ENCODE measurements at places on chromosomes 2 and 18.

- peaks cover 48% of the 10 kb centered on the region for H3K4me1 ChIP-seq
- H3K36me3 ChIP-seq = peaks cover 23% of the 10 kb centered on the region
- ATAC-seq = no peak
Measured at GRCh38 chr2:237972211-237972610, 5.4 kb downstream of the UBE2F start.

GRCh38 chr2:170313347-170313991 lies 135.5 kb downstream of the MYO3B start:
- H3K4me1 ChIP-seq = no peaks in the 10 kb centered on the region
- peaks cover 30% of the 10 kb centered on the region for H3K27me3 ChIP-seq
- peak; percentile 16 for ATAC-seq
- no peaks in the 10 kb centered on the region for H3K36me3 ChIP-seq

GRCh38 chr2:42495234-42495581 lies 1.4 kb upstream of the KCNG3 start:
- peaks cover 7% of the 10 kb centered on the region for H3K4me1 ChIP-seq
- peaks cover 7% of the 10 kb centered on the region for H3K27me3 ChIP-seq
- no peak for ATAC-seq
- H3K27ac ChIP-seq = peak overlapping the region; percentile 40
- H3K36me3 ChIP-seq = no peaks in the 10 kb centered on the region
- peak overlapping the region; percentile 89 for H3K4me3 ChIP-seq

DNA sequence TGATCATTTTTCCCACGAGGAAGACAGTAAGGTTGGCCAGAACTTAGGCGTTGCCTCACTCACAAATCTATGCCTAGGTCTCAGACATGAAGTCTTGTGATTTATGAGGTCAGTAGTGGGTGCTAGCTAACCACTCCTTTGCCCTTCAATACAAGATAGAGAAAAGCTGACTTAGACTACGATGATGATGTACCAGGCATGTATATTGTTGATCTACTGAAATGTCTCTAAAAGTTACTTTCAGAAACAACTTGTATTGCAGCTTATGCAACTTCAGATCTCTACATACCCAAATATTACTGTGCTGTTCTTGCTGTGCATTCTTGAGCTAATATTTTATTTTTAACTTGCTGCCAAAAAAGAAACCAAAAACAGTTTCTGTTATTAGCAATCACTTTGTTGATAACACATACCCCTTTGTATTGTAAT lies 30.6 kb downstream of the MAPRE2 start:
- peak; percentile 39 for ATAC-seq
- H3K4me3 ChIP-seq = no peak overlapping the region
- peaks cover 34% of the 10 kb centered on the region for H3K4me1 ChIP-seq
- peak overlapping the region; percentile 66 for H3K27ac ChIP-seq

DNA sequence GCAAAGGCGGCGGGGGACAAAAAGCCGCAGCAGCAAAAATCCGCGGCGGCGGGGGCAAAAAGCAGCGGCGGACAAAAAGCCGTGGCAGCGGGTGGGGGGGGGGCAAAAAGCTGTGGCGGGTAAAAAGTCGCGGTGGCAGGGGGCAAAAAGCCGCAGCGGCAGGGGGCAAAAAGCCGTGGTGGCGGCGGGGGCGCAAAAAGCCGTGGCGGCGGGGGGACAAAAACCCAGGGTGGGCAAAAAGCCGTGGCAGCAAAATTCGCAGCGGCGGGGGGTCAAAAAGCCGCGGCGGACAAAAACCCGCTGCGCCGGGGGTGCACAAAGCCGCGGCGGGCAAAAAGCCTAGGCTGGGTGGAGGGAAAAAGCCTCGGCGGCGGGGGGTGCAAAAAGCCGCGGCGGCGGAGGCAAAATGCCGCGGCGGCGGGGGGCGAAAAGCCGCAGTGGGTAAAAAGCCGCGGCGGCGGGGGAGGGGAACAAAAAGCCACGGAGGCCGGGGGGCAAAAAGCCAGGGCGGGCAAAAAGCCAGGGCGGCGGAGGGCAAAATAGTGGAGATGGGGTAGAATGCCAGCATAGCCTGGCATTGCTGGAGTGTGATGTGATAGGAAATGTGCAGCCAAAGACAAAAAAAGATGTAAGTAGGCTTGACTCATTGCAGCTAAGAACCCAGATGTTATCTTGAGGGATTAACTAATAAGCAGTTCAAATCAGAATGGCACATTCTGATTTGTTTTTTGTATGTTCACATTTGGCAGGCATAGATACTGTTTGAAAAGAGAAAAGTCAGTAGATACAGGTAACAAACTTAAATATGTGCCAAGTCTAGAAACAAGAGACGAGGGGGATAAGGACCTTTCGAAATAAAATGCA lies 1076.3 kb downstream of the RPIA start:
- no peak for ATAC-seq
- H3K36me3 ChIP-seq = no peaks in the 10 kb centered on the region
- H3K27ac ChIP-seq = no peak overlapping the region
- H3K4me3 ChIP-seq = no peak overlapping the region

DNA sequence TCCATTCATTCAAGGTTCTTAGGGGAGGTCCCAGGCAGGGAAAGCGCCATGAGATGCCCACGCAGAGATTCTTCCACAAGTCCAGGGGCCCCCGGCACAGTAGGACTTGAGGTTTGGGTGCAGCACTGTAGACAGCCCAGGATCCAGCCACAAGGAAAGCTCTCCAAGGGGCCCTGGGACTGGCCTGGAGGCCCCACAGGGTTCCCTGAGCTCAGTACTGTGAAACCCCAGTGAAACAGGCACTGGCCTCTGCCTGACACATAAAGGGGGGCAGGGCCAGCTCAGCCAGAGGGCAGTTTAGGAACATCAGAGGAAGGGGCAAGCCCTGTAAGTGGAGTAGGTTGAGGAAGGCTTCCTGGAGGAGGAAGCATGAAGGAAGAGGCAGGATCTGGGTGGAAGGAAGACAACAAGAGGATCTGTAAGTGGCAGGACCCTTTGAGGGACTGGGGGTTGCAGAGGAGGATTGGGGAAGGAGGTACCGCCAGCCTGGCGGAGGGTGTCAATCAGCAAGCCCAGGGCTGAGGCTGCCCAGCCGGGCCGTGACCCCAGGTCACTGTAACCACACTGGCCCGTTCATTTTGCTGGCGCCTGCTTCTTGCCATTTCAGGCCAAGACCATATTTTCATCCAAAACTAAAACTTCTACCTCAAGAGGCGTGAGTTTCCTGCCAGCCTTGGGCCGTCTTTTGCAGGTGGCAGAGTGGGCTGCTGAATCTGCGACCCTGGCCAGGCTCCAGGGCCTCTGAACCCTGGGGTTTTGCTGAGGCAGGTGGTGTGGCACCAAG lies 175.2 kb downstream of the SMAD7 start:
- H3K4me3 ChIP-seq = no peak overlapping the region
- no peak overlapping the region for H3K27ac ChIP-seq
- H3K36me3 ChIP-seq = peaks cover 10% of the 10 kb centered on the region
- peaks cover 8% of the 10 kb centered on the region for H3K27me3 ChIP-seq
- H3K4me1 ChIP-seq = peaks cover 28% of the 10 kb centered on the region

GRCh38 chr2:85840091-85840490 lies 48.7 kb downstream of the ST3GAL5 start:
- peaks cover 28% of the 10 kb centered on the region for H3K4me1 ChIP-seq
- ATAC-seq = peak; percentile 89
- H3K27ac ChIP-seq = peak overlapping the region; percentile 38
- H3K4me3 ChIP-seq = no peak overlapping the region
- H3K36me3 ChIP-seq = peaks cover 70% of the 10 kb centered on the region
- H3K27me3 ChIP-seq = no peaks in the 10 kb centered on the region

GRCh38 chr2:111898703-111899514 lies 502 bp downstream of the MERTK start:
- peak; percentile 21 for ATAC-seq
- peaks cover 54% of the 10 kb centered on the region for H3K27me3 ChIP-seq
- peak overlapping the region; percentile 73 for H3K4me3 ChIP-seq
- H3K36me3 ChIP-seq = no peaks in the 10 kb centered on the region
- H3K27ac ChIP-seq = no peak overlapping the region

DNA sequence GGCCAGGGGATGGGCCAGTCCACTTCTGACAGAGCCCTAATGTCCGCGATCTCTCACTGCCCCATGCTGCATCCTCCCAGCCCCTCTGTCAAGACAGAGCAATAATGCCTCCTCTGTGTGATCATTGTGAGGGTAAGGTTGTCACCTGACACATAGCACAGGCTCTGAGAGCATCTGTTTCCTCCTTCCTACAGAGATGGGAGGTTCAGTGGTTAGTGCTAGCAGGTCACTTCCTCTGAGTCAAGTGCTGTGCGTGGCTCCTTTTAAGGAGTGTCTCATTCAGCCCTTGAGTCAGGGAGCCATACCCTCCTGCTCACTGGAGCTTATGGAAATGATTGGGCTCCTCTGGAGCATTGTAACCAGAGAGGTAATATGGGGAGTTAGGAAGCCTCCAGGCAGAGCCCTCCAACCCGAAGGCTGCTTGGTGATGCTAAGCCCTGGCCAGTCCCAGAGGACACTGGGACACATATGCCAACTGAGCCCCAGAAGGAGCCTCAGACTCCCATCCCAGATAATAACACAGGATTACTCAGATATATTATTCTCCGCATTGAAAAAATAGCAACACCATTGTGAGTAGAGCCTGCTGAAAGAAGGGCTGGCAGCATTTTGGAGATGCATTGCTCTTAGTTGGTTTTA lies 189.0 kb downstream of the GALNT1 start:
- H3K27ac ChIP-seq = no peak overlapping the region
- ATAC-seq = peak; percentile 68
- H3K36me3 ChIP-seq = no peaks in the 10 kb centered on the region
- H3K27me3 ChIP-seq = no peaks in the 10 kb centered on the region
- H3K4me3 ChIP-seq = no peak overlapping the region
- H3K4me1 ChIP-seq = peaks cover 7% of the 10 kb centered on the region

- no peaks in the 10 kb centered on the region for H3K27me3 ChIP-seq
- no peaks in the 10 kb centered on the region for H3K4me1 ChIP-seq
- H3K4me3 ChIP-seq = no peak overlapping the region
Measured at GRCh38 chr18:33696332-33697162, 118.5 kb downstream of the ASXL3 start.

DNA sequence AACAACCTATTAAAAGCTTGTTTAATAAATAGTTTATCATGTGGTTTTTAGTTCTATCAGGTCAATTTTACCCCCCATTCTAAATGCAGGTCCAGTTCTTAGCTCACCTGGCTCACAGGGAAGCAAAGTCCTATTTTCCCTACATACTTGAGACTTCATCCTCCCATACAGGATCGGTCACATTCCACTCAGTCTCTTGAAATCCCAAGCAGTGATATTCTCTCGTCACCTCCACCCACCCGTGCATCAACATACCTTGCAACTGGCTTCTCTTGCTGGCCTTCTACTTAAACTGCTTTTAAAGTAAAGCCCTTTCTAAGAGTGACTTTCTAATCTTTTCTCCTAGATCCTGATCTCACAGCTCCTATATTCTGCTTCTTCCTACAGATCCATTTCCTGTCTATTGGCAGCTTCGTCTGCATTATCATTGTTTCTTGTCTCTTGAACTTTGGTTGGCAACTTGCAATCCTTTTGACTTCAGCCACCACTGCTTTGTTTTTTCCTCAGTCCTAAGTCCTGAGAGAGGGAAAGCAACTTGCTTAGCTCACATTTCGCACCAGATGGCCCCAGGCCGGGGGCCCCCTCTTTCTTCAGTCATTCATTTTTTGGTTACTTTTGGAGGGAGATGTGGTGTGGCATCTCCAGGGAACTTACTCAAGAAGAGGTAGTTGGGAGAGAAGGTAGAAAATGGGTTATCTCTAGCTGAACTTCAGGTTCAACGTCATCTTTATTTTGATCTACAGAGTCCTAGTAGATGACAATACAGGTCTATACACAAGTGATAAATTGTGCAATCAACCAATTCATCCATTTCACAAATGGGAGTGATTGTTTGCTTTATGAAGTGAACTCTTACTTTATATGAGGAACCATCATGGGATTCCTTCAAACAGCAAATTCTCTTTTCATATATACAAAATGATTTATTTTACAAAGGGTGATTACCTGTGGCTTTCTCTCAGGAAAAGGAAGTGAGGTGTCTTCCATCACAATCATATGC lies 23.9 kb upstream of the NCOA1 start:
- no peak overlapping the region for H3K27ac ChIP-seq
- peaks cover 16% of the 10 kb centered on the region for H3K27me3 ChIP-seq
- no peaks in the 10 kb centered on the region for H3K36me3 ChIP-seq
- no peak for ATAC-seq
- peaks cover 6% of the 10 kb centered on the region for H3K4me1 ChIP-seq

DNA sequence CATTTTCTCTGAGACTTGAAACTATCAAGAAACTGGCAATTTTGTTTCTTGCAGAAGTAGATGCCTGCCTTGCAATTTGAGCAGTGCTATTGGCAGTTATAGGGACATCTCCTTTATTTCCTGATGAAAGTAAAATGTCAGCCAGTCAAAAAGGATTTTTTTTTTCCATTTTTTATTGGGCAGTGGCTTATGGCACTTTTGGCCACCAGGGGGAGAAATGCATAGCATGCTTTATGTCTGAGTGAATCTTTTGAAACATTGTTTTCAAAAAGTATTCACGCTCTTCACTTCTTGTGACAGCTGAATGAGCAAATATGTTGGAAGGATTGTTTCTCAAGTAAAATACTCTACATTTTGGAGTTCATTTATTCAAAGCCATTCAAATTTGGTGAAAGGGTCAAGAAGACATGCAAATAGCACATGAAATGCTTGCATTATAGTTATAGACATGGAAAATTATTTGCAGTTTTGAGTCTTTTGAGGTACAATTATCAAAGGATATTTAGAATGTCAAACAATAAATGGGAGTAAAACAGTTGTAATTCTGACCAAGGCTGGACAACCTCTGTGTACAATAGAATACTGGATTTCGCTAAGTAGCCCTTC lies 491.0 kb downstream of the CDH2 start:
- no peak for ATAC-seq
- H3K27ac ChIP-seq = no peak overlapping the region
- no peaks in the 10 kb centered on the region for H3K36me3 ChIP-seq
- no peak overlapping the region for H3K4me3 ChIP-seq
- no peaks in the 10 kb centered on the region for H3K27me3 ChIP-seq
- H3K4me1 ChIP-seq = no peaks in the 10 kb centered on the region

DNA sequence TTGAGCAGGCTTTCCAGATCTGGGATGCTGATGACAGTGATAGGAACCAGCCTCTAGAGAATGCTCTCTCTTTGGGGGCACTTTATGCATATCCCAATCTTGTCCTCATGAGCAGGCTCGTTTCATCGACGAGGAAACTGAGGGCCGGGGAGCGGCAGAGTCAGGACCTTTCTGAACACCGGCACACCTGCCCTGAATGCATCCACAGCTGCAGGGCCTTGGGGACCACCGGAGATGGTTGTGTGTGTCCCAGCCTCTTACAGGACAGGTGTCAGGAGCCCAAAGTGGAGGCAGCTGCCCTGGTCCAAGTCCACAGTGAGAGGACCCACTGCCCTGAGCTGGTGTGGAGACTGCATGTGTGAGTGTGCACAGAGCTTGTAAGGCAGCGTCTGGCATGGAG lies 47.6 kb upstream of the FAHD2A start:
- no peaks in the 10 kb centered on the region for H3K36me3 ChIP-seq
- H3K27ac ChIP-seq = no peak overlapping the region
- ATAC-seq = no peak
- H3K4me1 ChIP-seq = no peaks in the 10 kb centered on the region
- H3K4me3 ChIP-seq = no peak overlapping the region
- H3K27me3 ChIP-seq = peaks cover 19% of the 10 kb centered on the region

- H3K27ac ChIP-seq = no peak overlapping the region
- H3K4me3 ChIP-seq = peak overlapping the region; percentile 96
- peaks cover 31% of the 10 kb centered on the region for H3K4me1 ChIP-seq
- H3K36me3 ChIP-seq = peaks cover 12% of the 10 kb centered on the region
- no peak for ATAC-seq
Measured at GRCh38 chr2:183125659-183126341, 1.6 kb downstream of the NUP35 start.

- no peak overlapping the region for H3K4me3 ChIP-seq
- no peaks in the 10 kb centered on the region for H3K27me3 ChIP-seq
- H3K36me3 ChIP-seq = no peaks in the 10 kb centered on the region
- H3K4me1 ChIP-seq = no peaks in the 10 kb centered on the region
Measured at GRCh38 chr2:208135794-208136715, 6.4 kb upstream of the CRYGC start.

- no peak for ATAC-seq
- no peak overlapping the region for H3K4me3 ChIP-seq
- H3K36me3 ChIP-seq = no peaks in the 10 kb centered on the region
- no peaks in the 10 kb centered on the region for H3K4me1 ChIP-seq
Measured at GRCh38 chr2:120982598-120982997, 246.9 kb downstream of the GLI2 start.
